ENCODE measurements at places on chromosomes 7 and 10.
A peak's percentile ranks its signal among the peaks of the same experiment; 100 is the strongest.

GRCh38 chr7:128033246-128033645, 2.0 kb upstream of the LRRC4 start:
- no peak for DNase-seq

- DNase-seq: no peak
Measured at GRCh38 chr7:70178211-70178610, 579.9 kb downstream of the AUTS2 start.

GRCh38 chr7:136078630-136079029, 101.5 kb upstream of the MTPN start:
- DNase-seq: no peak

GRCh38 chr10:75540357-75540966, 109.0 kb downstream of the LRMDA start:
- no peak for DNase-seq

- no peak for DNase-seq
Measured at GRCh38 chr10:49596493-49596809, 13.7 kb upstream of the SLC18A3 start.

- DNase-seq: no peak
Measured at GRCh38 chr10:24690961-24691512, 32.6 kb downstream of the ARHGAP21 start.

DNA sequence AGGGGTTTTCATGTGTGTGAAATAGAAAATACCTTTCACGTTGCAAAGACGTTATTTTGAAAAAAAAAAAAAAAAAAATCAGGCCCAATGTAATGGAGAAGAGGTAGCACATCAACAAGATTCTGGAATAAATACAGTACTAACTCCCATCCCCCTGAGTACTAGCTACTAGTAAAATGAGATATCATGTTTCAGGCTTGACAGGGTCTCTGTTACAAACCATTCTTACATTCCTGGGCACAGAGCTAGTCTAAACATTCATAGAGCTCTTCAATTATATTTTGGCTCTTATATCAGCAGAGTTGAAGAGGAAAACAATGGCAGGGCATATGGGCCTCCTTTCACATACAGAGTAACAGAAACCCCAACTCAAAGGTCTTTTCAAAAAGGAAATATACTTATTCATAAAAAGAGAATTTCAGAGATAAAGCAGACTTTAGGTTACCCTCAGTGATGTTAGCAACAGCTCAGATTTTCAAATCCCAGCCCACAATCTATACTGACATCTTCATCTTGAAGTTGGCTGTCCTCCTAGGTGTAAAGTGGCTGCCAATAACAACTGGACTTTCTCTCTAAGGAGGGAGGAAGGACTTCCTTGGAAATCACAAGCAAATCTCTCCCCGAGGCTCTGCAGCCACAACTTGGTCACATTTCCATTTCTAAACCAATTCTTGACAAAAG, 18.6 kb downstream of the C7orf33 start:
- no peak for DNase-seq

GRCh38 chr7:117212969-117213877, 109.6 kb downstream of the WNT2 start:
- no peak for DNase-seq

GRCh38 chr10:125006921-125007426, 65.1 kb downstream of the ZRANB1 start:
- no peak for DNase-seq

GRCh38 chr10:72337039-72337629, 17.6 kb downstream of the DNAJB12 start:
- DNase-seq: peak; percentile 43

GRCh38 chr7:76513817-76514799, 3.8 kb downstream of the UPK3B start:
- no peak for DNase-seq

- no peak for DNase-seq
Measured at GRCh38 chr7:21371360-21371759, 56.5 kb upstream of the SP4 start.

- DNase-seq: no peak
Measured at GRCh38 chr7:40015790-40016296, 65.8 kb downstream of the CDK13 start.

- no peak for DNase-seq
Measured at GRCh38 chr10:79282388-79282787, 64.9 kb upstream of the PPIF start.

DNA sequence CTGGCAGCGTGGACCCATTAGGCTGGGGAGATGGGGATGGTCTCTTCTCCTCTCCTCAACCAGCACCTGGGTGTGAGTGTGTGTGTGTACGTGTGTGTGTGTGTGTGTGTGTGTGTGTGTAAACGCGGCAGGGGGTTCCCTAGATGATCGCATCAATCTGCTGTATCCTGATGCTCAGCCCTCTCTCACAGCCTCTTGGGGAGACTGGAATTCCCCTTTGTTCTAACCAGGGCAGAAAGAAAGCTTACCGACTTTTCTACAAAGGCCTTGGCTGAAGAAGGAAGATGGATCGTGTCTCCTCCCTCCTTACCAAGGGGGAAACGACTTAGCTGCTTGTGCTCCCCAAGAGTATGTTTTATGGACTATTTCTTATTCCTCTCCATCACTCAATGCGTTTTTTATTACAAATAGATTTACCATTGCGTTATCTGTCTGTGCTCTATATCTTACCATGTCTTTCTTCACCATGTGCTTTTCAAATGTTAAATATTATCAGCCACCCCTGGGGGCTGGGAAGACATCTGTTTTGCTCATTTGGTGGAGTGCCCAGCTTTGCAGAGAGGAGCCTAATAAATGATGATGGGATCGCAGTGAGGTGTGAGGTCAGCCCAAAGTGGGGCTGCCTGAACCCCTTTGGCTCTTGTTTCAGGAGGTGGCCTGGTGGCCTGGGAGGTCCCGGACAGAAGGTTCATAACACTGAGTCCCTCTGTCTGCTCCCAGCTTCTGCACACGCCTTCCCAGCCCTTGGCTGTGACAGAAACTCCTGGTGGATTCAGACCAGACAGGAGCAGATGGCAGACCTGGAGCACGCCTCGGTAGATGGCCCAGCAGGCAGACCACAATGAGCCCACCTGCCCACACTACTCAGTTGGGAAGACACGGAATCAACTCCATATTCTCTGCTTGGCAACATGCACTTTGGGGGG, 262.0 kb downstream of the PRPF18 start:
- no peak for DNase-seq

GRCh38 chr10:75011221-75011620, 100.2 kb upstream of the SAMD8 start:
- no peak for DNase-seq

- DNase-seq: no peak
Measured at GRCh38 chr10:58642283-58642682, 129.6 kb downstream of the BICC1 start.

- no peak for DNase-seq
Measured at GRCh38 chr10:128150561-128150960, 24.3 kb upstream of the MKI67 start.

- no peak for DNase-seq
Measured at GRCh38 chr7:101128040-101128834, 1.3 kb downstream of the SERPINE1 start.

DNA sequence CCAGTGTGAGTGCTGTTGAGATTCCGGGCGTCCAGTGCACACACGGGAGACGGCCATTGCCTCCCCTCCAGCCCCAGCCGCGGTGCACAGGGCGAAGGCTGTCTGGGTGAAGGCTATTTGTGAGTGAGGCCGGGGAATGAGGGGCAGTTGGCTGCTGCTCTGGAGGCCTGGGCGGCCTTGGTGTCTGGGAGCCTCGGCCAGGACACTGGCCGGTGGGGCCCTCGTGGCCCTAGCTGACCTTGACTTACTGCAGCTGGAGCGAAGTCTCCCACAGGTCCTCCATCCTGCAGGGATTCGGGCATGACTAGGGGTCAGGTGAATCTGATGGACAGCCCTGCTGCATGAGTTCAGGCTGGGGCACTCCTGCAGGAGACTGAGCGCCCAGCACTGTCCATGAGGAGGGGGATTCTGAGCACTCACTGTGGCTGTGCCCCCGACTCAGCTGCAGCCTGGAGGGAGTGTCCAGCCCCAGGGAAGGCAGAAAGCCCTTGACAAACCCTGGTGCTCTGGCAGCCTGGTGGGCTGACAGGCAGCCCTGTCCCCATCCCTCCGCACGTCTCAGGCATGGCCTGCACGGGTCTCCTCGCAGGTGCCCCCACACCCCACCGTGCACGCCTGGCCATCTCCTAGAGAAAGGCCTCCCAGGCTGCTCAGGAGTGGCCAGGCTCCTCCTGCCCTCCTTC, 52.7 kb upstream of the FAM20C start:
- no peak for DNase-seq

DNA sequence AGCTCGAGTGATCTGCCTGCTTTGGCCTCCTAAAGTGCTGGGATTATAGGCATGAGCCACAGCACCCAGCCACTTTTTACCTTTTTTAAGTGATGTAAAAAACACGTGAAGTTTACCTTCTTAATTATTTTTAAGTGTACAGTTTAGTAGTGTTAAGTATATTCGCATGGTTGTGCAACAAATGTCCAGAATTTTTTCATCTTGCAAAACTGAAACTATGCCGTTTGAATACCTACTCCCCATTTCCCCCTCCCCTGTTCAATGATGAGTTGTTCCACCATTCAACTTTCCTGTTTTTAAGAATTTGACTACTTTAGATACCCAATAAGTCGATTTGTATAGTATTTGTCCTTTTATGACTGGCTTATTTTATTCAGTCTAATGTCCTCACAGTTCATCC, 10.9 kb downstream of the NRBF2 start:
- no peak for DNase-seq

GRCh38 chr7:27211084-27211446, 11.2 kb upstream of the HOXA13 start:
- no peak for DNase-seq

- DNase-seq: no peak
Measured at GRCh38 chr10:111082102-111082975, 5.5 kb downstream of the ADRA2A start.

DNA sequence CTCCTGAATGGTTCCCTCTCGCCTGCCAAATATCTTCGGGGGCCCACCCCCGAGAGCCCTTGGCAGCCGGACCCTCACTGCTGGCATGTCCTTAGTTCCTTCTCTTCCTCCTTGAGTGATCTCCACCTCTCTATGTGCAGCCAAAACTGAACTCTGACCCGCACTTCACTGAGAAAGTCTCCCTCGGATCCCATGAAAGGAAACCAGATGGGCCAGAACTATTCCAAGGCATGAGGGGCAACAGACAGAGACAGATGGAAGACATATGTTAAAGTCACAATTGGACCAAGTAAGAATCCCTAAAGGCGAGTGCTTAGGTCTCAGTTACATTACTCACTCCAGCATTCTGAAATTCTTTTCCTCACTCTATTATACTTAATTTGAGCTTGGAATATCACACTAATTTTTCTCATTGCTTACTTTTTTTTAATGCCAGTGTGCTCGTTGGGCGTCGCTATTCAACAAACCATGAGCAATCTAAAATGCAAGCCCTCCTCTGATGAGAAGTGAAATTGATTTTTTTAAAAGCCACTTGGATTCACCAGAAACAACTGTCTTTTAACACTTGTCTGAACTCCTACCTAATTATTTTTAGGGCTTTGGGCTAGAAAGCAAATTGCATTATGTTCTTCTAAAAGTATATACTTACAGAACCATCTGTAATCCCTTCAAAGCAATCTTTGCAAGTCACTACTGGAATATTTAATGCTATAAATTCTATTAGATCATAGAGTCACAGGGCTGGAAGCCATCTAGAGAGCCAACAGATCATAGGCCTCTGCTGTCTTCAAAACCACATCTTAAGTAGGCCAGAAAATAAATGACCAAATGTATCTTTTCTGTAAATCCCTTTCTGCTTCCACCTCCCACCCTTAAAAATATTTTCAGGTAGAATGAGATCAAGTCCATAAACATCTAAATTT, 43.3 kb upstream of the EZH2 start:
- DNase-seq: no peak

DNA sequence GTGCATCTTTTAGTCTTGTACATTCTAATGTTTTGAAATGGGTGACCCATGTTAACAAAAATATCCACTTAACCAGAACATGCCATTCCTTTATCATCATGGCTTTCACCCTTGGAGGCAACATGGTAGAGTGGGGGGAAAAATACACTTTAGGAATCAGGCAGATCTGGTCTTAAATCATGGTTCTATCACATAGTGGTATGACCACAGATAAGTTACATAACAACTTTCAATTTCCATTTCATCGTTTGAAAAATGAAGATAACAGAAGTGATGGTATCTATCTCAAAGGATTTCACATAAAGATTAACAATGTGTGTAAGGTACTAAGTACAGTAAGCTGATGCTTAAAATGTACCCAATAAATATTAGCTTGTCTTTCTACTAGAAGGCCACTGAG, 19.0 kb downstream of the TMEM168 start:
- DNase-seq: no peak

DNA sequence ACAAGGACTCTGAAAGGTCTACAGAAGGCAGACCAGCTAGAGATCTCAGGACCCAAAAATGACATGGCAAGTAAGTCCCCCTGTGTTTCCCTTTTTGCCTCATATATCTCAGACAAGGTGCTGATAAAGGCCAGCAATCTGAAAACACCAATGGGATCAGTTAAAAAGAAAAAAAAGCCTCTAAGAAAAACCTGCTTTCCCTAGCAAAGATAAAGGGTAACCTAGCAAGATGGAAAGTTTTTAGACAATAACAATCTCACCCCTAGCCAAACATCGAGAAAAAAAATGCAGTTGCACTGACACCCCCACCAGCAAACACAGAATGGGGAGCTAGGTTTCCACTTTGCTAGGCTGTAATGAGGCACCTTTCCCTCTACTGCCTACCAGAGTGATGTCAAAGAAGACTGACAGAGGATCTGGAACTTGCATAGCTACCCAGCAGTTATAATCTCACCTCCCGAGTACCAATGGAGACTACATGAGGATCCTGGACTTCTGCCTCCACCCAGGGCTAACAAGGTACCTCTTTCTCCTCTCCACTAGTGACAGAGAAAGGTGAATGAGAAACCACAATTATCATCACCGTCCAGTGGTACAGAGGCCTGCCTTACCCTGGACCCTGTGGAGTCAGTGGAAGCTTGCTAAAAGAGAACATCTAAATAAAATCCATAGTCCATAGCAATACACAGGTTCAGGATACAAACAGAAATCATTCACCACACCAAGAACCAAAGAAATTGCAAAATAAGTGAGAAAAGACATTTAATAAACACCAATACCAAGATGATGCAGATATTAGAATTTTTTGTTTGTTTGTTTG, 240.8 kb downstream of the ARHGAP12 start:
- DNase-seq: no peak

DNA sequence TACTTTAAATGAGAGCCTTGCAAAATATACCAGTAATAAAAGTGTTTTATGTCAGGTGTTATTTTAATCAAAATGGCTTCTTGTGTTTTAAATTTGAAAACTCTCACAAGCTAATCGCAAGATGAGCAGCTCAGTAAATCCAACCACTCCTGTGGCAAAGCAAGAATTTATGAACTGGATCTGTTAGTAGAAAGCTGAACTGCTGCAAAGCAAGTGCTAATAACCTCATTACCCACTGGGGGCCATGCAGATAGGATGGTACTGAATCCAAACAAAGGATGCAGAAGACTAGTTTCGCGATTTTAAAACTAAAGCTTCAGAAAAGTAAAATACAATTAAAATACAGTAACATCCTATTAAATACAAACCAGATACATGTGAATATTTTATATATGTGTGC, 468.0 kb downstream of the PARD3 start:
- DNase-seq: no peak

- DNase-seq: no peak
Measured at GRCh38 chr10:133418289-133418993, 6.0 kb downstream of the SPRN start.

- DNase-seq: no peak
Measured at GRCh38 chr7:76512941-76513816, 2.8 kb downstream of the UPK3B start.

GRCh38 chr7:117776224-117776623, 97.0 kb downstream of the CTTNBP2 start:
- no peak for DNase-seq

- no peak for DNase-seq
Measured at GRCh38 chr7:87341441-87341840, 4.0 kb upstream of the CROT start.

- DNase-seq: no peak
Measured at GRCh38 chr10:130463104-130463875, 327.1 kb downstream of the GLRX3 start.

Data from NCI-H510A (cell line).